ENCODE measurements at places on chromosomes 7 and 10.

GRCh38 chr7:132336797-132337196, 239.5 kb downstream of the PLXNA4 start:
- DNase-seq = no peak

DNA sequence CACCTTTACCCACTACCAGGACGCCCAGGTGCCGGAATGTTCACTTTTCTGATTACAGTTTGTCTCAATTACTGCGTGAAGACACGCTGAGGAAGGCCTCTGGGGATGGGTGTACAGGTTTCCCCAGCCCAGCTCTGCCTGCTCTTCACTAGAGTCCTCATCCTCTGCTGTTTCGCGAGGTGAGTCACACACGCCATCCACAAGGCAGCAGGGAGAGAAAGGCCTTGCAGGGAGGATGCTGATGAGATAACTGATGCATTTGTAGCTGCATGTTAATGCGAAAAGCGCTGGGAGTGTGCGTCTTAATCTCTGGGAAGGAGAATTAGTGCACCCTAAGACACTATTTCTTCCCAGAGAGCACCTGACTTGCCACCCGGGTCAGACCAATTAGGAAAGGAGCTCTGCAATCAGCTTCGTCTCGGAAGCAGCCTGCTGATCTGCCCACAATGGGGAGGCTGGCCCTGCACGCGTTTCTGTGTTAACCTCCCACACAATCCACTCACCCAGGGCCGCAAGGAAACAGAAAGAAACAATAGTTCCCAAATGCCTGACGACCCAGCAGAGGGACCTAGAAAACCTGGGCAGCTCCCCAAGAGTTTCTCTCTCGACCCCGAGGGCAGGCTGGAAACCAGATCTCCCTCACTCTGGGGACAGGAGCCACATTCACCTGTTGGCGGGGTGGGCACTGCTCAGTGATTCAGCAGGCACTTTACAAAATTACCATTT, 578.7 kb downstream of the GLRX3 start:
- no peak for DNase-seq

- no peak for DNase-seq
Observed at GRCh38 chr7:5693529-5693928, 87.9 kb downstream of the RNF216 start.

GRCh38 chr7:1922071-1922869, 252.2 kb downstream of the ELFN1 start:
- no peak for DNase-seq

DNA sequence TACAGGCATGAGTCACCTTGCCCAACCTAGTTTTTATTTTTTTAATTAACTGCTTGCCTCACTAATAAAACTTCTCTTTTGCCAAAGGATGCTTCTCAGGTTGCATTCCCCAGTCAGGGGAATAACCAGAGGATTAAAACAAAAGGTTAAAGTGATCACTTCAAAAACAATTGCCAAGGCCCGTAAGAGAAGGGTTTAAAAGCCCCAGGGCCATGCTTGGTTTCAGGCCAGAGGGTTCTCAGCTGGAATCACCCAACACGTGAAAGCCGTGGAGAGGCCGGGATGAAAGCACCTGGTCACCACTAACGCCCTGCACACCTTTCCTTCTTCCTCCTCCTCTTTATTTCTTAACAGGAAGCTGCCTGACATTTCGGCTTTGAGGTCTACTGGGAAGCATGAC, 587.5 kb downstream of the PTPRN2 start:
- no peak for DNase-seq

DNA sequence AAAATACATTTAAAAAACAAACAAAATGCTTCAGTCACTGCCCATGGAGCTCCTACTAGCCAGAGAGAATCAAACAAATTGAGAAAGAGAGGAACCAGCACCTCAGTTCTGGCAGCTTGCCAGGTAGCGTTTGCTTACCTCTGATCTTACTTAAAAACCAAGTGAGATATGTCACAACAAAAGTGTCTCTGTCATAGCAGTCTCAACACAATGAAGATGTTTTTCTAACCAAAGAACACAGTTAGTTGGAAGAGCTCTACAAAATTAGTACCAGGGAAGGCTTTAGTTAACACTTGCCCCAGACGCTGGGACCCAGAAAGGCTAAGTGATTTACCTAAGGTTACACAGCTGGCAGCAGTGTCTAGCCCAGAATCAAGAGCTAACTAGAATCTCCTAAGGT, 3.4 kb downstream of the DOCK4 start:
- DNase-seq = peak; percentile 12

DNA sequence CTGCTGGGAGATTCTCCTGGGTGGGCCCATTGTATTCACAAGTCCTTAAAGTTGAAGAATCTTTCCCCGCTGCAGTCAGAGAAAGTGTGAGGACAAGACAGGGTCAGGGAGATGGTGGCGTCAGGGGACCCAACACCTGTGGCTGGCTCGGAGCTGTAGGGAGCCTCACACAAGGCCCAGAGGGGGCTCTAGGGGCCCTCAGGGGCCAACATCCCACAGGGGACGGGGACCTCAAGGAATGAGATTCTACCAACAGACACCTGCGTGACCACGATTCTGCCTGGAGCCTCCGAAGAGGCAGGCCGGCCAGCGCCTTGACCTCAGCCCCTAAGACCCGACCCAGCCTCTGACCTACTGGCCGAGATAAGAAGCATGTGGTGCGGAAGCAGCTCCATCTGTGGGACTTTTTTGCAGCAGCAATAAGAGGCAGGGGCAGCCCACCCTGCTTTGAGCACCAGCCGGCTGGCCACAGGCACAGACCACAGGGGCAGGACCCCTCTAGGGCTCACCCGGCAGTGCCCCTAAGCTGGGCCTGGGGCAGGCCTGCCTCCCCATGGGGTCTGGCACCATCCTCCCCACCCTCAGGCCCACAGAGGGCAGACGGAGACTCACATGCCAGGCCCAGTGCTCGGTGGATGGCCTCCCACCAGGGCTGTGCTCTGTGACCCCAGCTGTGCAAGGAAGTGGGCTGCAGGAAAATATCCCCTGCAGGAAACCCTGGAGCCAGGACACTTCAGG, 13.2 kb downstream of the RASGEF1A start:
- DNase-seq = no peak

- DNase-seq = no peak
Observed at GRCh38 chr7:38801786-38802185, 107.2 kb downstream of the VPS41 start.

DNA sequence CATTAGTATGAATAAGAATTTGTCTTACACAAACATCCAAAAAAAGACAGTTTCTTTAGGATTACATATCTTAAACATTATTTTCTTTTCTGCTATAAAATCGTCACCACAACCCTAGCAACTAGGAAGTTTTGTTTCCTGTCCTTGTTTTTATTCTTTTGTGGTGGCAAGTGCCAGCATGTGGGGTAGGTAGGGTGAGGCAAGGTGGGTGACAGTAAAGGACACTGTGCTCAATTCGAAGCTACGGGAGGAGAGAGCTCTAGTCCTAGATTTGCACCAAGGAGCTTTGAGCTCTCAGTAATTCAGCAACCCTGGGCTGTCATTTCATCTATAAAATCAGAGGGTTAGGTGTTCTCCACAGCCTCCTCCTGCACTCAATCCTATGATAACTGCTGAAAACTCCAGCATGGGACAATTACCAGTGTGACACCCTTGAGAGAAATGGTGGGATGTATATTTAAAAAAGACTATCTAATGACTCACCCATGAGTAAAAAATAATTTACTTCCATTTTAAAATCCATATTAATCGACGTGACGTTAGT, 187.1 kb downstream of the FAM107B start:
- no peak for DNase-seq

- DNase-seq = no peak
Observed at GRCh38 chr7:34104992-34105391, 199.7 kb downstream of the BMPER start.

- DNase-seq = no peak
Observed at GRCh38 chr7:91655656-91656055, 224.8 kb downstream of the MTERF1 start.

GRCh38 chr7:129688503-129689222, 77.1 kb downstream of the NRF1 start:
- no peak for DNase-seq

DNA sequence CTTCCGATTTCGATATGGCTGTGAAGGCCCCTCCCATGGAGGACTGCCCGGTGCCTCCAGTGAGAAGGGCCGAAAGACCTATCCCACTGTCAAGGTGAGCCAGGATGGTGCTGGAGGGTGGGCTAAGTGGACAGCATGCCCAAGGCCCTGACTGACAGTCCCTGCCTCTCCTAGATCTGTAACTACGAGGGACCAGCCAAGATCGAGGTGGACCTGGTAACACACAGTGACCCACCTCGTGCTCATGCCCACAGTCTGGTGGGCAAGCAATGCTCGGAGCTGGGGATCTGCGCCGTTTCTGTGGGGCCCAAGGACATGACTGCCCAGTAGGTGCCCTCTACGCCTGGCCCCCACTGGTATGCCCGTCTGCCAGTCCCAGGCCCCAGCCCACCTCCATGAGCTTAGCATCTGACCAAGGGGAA, 1.2 kb downstream of the NFKB2 start:
- DNase-seq = no peak

GRCh38 chr10:3720228-3721019, 64.6 kb downstream of the KLF6 start:
- DNase-seq = no peak

GRCh38 chr10:101047268-101047667, 14.5 kb upstream of the KAZALD1 start:
- no peak for DNase-seq

GRCh38 chr7:81267508-81267907, 348.7 kb upstream of the SEMA3C start:
- DNase-seq = no peak

- no peak for DNase-seq
Observed at GRCh38 chr10:127890216-127890615, 2.5 kb downstream of the CLRN3 start.

GRCh38 chr7:132430861-132431822, 145.1 kb downstream of the PLXNA4 start:
- DNase-seq = peak; percentile 20

DNA sequence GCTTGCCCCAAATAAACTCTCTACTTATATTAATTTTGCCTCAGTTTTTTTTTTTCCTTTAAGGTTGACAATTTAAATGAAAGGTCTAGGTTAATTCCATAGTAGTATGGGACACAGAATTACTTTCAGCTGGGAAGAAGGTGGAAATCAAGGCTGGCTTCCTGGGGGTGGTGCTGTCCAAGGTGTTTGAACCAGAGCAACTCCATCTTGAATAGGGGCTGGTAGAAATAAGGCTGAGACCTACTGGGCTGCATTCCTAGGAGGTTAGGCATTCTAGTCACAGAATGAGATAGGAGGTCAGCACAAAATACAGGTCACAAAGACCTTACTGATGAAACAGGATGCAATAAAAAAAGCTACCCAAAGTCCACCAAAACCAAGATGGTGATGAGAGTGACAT, 1190.8 kb upstream of the AUTS2 start:
- no peak for DNase-seq

DNA sequence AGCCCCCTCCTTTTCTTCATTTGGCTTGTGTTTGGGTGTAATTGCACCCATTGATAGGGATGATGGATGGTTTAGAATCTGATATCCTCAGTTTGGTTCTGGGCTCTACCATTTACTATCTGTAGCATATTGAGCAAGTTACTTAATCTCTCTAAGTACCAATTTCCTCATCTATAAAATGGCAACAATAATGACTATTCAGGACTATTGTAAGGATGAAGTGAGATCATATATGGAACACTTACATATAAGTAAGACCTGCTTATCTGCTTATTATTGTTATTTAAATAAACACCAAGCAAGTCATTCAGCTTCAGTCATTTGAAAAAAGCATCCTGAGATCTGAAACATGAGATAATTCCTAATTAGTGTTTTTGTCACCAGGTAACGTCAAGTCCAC, 127.0 kb downstream of the SEC23IP start:
- DNase-seq = no peak

- DNase-seq = no peak
Observed at GRCh38 chr10:23813687-23814086, 374.8 kb downstream of the OTUD1 start.

- no peak for DNase-seq
Observed at GRCh38 chr7:4996696-4997222, 37.8 kb upstream of the MMD2 start.

DNA sequence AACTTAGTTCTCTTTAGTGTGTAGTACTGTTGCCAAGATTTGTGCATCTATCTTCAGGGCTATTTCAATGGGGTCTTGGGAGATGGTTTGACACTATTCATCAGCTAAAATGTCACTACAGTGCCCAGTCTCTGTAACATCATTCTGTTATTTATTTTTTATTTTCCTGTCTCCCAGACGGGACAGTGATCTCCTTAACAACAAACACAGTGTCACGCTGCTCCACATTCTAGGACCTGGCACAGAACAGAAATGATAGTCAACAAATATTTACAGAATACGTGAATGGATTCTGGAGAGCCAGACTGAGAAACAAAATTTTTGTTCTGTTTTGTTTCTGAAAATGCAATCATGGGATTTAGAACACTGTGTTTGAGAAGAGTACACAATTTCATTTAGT, 937.7 kb upstream of the LRRN3 start:
- DNase-seq = no peak

GRCh38 chr10:32940321-32941301, 17.4 kb downstream of the ITGB1 start:
- DNase-seq = no peak

DNA sequence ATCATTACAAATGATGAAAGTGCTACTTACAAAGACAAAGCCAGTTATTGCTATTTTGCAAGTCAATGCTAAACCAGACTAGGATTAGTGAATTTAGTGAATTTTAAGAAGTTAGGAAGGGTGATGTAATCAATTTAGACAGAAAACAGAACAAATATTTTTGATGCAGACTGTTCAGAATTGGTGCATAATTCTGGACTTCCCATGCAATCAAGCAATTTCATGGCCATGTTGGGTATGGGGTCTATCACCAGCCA, 85.4 kb downstream of the CH25H start:
- DNase-seq = no peak

DNA sequence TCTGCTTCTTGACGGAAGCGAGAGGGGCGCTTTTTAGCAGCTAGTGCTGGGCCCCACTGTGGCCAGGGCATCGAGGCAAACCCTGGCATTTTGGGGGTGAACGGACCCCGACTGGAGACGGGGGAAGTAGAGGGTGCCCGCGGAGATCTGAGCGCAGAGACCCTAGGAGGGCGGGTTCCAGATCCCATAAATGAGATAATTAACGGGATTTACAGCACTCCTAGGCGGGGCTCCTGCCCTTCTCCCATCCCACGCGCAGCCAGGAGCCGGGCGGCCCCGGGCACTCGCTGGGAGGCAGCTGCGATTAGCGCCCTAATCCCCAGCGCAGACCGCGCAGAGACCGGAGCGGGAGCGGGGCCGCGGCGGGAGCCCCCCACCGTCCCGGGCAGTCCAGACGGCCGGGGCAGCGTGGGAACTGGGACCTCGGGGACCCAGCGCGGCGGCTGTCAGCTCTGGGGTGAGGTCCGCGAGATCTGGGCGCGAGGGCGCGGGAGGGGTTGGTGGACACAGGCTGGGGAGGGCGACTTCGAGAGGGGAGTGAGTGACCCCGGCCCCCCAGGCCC, 735 bp downstream of the JCAD start:
- no peak for DNase-seq

GRCh38 chr7:142275028-142275427, 17.2 kb upstream of the PRSS58 start:
- no peak for DNase-seq

DNA sequence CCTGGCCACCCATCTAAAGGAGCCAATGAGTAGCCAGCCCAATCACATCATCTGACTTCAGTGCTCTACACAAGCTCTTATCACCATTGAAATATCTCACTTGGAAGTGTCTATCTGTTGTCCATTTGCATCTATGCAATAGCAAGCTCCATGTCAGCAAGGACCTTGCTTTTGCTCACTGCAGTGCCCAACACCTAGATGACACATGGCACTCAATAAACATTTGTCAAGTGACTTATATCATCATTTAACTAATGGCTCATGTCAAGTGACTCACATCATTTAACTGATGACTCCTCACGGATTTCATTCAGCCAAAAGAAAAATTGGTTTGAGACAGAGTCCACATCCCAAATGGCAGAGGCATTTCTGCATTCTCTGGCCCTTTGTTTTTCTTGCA, 92.9 kb upstream of the ADAM12 start:
- DNase-seq = no peak

Measured in NCI-H446 (cell line).